EH (cell line): ENCODE measurements at places on chromosomes 2 and 18.

GRCh38 chr2:166334805-166335204 lies 40.9 kb downstream of the SCN9A start:
- DNase-seq, result no peak

- DNase-seq, result no peak
Observed at GRCh38 chr18:23568281-23569138, 17.8 kb downstream of the NPC1 start.

DNA sequence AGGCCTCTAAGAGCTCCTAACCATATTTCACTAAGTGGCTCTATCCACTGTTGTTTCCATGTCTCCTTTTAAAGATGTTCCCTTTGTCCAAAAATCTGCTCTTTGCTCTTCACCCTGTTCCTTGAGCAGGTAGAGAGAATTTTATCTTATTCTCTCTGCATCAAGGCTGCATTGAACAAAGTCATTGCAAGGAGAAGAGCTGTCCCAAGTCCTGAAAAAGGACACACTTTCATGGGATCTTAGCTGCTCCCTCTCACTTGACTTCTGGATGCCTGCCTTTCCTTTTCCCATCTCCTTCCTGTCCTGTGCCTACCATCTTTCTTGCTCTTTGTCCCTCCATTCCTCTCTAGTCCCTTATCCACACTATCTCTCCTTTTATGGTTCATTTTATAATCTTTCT lies 235.2 kb upstream of the THSD7B start:
- no peak for DNase-seq

GRCh38 chr2:42792583-42793333 lies at the start of gene HAAO:
HAAO (minus strand) TSS chr2:42792583; CDS start chr2:42792536, 47 bp downstream.
- no peak for DNase-seq

- no peak for DNase-seq
Observed at GRCh38 chr18:11268153-11268552, 118.8 kb upstream of the PIEZO2 start.
